ENCODE measurements at places on chromosomes 12 and 14.

GRCh38 chr12:52310622-52311284, 10.4 kb downstream of the KRT83 start:
- DNase-seq: no peak

- DNase-seq: no peak
These were observed 26.8 kb downstream of the RIC8B start for GRCh38 chr12:106801167-106801708.

DNA sequence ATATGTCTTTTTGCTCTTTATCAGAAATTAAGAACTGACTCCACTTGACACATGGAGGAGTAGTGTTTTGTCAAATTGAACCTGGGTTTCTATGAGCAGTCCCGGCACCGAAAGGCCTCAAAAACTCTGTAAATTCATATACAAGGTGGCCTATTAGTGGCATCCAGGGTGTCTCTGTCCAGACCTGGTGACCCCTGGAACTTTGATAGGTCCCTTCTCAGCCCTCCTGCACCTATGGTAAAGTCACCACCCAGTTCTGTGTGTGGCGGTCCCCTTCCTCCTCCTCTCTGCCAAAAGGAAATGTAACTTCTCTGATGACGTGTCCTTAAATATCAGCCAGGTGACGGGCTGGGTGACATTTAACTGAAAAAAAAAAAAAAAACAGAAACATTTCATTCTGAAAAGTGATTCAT, 204.0 kb upstream of the FOXN3 start:
- no peak for DNase-seq

GRCh38 chr12:100168562-100168961, 25.9 kb upstream of the BLTP3B start:
- DNase-seq: no peak

DNA sequence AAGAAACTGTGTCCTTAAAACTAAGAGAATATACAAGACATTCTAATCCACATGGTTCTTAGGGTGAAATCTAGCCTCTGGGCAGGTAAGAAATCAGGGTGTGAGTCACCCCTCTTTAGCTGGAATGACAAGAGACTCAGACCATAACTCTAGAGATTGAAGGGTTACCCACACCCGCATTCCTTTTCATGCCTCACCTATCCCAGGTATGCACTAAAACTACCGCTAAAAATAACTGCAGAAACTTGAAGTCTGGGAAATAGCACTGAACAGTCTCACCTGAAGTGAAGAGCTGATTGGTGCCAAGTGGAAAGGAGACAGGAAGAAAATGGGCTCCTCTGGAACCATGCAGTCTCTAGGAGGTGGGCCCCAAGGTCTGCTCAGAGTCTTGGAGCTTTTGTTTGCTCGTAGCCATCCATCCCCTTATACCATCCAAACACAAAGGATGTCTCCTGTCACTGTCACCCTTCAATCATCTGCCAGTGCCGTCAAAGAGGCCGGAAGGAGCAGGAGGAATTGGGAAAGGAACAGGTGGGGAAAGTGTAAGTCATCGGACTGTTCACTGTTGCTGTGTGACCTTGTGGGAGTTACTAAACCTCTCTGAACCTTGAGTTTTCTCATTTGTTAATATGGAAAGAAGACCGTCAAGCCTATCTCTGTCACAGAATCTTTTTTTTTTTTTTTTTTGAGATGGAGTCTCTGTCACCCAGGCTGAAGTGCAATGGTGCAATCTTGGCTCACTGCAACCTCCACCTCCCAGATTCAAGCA, 22.4 kb downstream of the DDX47 start:
- peak; percentile 95 for DNase-seq

- no peak for DNase-seq
These were observed 103.9 kb upstream of the TMEM132C start for GRCh38 chr12:128163086-128163485.

- peak; percentile 56 for DNase-seq
These were observed 578 bp downstream of the PPP1R13B start for GRCh38 chr14:103846543-103847450.

DNA sequence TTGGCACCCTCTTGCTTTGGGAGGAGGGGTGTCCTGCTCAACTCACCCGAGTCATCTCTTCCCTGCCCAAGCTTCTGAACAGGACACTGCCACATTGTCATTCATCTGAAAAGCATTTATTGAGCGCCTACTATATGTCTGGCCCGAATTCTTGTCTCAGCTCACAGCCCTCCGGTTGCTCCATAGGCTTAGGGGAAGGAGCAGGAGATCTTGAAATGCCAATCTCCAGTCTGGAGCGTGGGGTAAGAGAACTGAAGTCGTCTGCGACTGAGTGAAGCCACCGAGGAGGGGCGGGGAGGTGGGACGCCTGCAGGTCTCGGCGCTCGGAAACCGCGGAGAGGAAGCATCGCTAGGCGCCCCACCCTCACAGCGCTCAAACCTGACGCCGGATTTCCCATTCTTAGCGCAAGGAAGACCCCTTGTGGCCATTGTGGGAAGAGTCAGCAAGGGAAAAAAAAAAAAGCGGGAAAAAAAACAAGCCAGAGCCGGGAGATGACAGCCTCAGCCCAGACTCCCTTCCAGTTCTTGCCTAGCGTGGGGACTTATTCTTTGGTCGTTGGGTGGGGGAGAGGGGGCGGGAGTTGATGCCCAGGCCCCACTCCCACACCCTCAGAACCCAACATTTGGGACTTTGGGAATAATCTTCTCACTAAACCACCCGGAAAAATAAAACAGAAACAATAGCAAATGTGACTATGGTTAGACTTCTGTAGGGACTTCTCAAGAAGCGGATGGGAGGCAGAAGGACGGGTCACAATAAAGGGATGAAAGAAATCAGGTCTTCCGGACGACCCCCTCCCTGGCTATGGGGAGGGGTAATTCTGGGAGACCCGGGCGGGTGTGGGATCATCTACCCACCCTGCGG, 28.2 kb upstream of the SMUG1 start:
- peak; percentile 84 for DNase-seq

DNA sequence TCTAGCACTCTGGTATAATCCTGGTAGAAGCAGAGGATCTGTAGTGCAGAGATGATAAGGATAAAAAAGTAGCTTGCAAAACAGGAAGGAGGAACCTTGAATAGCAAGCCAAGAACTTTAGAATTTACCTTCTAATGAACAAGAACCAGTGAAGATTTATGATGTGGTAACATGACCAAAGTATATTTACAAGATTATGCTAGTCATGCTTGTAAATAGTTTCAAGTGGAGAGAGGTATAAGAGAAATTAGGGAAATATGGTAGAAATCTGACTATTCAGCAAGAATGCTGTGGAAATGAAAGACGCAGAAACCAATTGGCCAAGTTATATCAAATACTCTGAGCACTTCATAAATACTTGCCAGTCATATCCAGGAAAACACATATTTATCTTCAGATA, 47.8 kb downstream of the ERGIC2 start:
- no peak for DNase-seq

DNA sequence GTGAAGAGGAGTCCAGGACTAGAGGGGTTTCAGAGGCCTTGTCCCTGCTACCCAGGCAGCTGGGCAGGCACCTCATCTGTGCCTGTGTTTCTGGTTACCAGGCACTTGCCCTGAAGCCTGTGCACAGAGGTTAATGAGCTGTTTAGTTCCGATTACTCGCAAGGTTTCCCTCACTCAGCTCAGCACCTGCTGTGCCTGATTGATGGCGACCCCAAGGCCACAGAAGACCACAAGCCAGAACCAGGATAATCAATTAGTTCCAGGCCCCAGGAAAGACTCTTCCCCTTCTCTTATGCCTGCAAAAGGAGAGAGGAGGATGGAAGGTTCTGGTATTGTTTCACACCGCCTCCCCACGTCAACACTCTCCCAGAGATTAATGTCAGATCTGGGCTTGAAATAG, 88.8 kb upstream of the NOS1 start:
- no peak for DNase-seq

DNA sequence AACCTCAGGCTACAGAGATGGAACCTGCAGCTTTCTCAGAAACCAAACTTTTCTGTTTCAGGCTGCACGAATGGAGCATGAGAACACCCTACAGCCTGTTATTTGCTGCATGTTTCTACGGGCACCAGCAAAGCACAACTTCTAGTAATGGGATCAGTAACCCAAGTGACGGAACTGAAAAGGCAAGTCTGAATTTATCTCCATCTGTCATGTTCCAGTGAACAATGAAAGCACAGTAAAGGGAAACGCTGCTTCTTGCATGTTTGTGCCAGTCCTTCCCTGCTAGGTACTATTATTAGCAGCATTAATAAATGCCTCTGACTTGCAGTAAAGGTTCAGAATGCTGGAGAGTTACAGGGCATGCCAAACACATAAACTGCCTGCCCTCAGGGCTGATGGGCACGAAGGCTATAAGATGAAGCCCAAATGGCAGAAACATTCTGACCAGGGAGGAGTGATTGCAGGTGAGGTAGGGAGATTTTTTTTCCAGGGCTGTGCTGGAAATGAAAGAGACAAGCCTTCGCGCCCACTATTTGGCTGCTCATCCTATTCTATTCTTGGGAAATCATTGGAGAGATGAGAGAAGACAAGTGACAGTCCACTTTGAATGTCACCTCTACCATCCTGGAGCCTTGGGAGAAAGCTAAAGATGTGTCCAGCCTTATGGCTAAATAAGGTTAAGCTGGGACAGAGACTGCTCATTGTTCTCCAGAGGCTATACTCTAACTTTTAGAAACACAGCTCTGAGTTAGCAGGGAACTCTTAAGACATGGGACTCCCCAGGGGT, 100.4 kb upstream of the PLXNC1 start:
- DNase-seq: no peak

- peak; percentile 72 for DNase-seq
These were observed 14.1 kb downstream of the SUSD6 start for GRCh38 chr14:69625299-69626131.

DNA sequence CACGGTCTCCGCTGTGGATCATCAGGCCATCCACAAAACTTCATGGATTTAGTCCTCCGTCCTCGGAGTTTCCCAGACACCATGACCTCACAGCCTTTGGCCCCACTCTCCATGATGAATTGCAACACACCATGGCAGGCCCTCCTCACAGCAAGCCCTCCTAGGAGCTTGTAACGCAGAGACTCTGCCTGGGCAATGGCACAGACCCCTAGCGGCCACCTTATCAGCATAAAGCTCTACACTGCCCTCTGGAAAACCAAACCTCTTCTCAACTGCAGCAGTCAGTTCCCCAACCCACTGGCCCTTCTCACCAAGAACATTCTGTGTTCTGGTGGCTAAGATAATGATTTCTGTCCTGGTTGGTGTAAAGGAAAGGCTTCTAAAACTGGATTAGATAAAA, 238.4 kb upstream of the USP15 start:
- no peak for DNase-seq

DNA sequence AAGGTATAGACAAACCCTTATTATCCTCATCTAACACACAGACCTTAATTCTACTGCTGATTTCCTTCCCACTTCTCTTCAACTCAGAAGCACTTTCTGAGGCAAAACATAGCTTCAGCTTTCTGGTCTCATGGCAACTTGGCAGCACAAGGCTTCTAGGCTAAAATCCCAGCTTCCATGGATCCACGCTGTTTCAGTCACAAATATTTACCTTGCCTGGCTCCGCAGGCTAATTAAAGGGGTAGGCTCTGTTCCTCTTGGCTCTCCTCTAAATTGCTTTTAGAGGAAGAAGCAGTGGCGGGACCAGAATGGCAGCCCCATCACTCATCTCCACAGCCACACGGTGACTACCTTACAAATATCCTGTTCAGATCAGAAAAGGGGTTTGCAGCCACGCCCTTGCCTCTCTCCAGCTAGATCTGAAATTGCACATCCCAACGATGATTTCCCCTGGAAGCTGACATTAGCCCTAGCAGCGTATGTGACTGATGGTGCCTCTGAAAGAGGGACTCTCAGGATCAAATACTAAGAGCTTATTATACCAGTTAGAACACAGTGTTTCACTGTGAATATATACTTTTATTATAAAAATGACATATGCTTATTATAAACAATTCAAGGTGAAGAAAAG, 221.5 kb upstream of the NUDT4 start:
- no peak for DNase-seq

DNA sequence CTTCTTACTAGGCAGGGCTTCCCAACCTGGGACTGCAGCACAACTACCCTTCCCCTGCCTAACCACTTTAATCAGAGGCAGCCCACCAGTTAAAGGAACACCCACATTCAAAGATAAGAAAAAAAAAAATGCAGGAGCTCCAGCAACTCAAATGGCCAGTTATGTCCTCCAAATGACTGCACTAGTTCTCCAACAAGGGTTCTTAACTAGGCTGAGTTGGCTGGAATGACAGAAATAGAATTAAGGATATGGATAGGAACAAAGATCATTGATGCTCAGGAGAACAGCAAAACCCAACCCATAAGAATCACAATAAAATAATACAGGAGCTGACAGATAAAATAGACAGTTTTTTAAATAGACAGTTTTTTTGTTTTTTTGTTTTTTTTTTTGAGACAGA, 154.2 kb downstream of the PLCZ1 start:
- DNase-seq: no peak

DNA sequence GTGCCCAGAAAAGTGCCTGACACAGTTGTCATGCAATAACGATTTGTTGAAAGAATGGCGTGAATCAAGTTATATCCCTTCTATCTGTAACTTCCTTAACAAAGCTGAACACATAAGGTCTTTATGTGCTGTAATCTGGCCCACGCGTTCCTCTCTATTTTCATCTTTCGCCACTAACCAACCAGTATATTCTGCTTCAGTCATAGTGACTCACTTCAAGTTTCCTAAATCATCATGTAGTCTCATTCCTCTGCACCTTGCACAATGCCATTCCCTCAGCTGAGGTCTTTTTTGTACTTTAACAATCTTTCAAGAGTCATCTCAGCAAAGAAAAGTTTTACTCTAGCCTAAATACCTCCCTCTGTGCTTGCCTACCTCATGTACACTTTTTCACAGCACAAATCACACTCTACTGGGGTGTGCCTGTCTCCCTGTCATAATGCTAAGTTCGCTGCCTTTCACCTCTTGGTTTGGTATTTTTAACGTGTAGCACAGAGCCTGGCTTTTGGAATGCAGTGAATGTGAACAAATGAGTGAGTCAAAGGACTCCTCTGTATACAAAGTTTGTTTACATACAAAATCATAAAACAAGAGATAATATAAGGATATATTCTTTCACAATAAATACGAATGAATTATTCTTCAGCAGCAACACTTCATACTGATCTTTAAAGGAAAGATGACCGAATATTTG, 2.9 kb upstream of the CMAS start:
- DNase-seq: no peak

- DNase-seq: peak; percentile 36
These were observed 671 bp downstream of the SPTB start for GRCh38 chr14:64878837-64879634.
